GM23248 (cell line): ENCODE measurements at places on chromosomes 2 and 18.

- no peak for DNase-seq
Measured at GRCh38 chr2:16003809-16004208, 63.5 kb downstream of the MYCN start.

DNA sequence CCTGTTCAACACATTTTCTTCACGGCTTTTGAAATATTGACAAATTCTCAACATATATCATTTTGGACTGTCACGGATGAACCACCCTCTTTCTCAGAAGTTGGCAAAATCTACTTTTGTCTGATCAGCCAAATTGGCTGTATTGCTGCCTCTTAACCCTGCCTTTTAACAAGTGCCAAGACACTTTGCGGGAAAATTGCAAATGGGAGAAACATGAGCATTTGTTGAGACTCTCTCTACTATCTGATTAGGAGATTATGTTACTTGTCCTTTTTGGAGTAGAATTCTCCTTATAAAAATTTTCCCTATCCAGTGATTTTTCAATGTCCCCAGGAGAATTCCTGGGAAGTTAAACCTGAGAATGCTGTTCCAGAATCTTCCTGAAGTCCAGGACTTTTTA, 256.2 kb upstream of the ZSWIM2 start:
- DNase-seq, result no peak

GRCh38 chr2:170883683-170884082, 45.4 kb upstream of the GORASP2 start:
- DNase-seq, result no peak

DNA sequence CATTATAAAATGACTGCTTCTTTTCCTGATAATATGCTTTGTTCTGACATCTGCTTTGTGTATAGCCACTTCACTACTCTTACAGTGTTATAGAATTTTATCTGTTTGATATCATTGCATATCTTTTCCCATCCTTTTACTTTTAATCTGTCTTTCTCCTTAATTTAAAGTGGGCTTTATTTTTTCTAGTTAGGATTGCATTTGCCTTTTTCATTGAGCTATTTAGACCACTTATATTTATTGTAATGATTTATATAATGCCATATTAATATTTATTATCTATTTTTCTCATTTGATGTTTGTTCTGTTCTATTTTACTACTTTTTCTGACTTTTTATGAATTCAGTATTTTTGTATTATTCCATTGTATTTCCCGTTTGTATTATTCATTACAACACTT, 758.7 kb downstream of the TMEM182 start:
- DNase-seq, result no peak
